ENCODE measurements at places on chromosomes 1 and 21.

DNA sequence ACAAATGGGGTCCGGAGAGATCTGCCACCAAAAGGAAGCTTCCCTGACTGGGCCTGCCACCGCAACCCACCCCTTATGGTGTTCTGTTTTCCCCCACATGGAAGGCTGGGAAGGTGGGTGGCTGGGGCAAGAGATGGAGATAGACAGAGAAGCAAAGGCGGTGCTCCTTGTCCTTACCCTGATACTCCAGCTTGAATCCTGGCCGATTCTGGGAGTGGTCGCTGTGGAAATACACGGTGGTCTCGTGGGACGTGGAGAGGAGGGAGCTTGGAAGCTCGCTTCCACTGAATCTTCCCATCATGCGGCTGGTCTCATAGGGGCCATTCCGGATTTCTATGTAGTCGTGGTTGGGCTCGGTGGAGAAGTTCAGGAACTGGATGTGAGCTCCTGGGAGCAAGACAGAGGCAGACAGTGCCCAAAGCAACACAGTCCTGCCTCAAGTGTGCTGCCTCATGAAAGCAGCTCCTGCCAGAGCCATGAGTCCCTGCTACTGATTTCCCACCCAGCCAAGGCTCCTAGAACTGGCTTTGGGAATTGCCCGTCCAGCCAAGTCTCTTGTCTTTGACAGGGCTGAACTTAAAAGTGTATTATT lies 138.5 kb downstream of the ZSCAN20 start:
- DNase-seq, result no peak

DNA sequence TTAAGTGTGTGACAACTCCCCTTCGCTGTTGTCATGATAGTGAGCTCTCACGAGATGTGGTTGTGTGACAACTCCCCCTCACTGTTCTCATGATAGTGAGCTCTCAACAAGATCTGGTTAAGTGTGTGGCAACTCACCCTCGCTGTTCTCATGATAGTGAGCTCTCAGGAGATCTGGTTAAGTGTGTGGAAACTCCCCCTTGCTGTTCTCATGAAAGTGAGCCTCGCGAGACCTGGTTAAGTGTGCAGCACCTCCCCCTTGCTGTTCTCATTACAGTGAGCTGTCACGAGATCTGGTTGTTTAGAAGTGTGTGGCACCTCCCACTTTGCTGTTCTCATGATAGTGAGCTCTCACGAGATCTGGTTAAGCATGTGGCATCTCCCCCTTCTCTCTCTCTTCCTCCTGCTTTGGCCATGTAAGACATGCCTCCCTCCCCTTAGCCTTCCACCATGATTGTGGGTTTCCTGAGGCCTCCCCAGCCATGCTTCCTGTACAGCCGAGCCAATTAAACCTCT lies 25.1 kb upstream of the LSS start:
- peak; percentile 15 for DNase-seq

- DNase-seq, result no peak
Measured at GRCh38 chr21:44896561-44897286, 23.2 kb upstream of the PTTG1IP start.

DNA sequence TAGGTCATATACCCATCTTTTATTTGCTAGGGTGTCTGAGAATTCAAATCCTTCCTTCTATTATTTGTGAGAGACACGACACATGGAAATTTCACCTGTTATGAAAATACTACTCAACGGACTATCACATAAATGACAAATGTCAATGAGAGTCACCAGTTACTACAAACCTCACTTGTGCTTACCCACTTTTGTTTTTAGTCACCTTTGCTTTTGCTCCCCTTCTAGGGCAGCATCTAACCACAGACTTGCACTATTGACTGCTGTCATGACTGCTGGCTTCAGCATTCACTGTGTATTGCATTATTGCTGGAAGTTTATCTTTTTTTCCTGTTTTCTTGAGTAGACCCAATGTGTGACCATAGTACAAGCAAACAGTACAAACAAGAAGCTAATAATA lies 1048.0 kb downstream of the PLA2G4A start:
- DNase-seq, result no peak

- no peak for DNase-seq
Measured at GRCh38 chr1:86938855-86939254, 24.4 kb downstream of the HS2ST1 start.

DNA sequence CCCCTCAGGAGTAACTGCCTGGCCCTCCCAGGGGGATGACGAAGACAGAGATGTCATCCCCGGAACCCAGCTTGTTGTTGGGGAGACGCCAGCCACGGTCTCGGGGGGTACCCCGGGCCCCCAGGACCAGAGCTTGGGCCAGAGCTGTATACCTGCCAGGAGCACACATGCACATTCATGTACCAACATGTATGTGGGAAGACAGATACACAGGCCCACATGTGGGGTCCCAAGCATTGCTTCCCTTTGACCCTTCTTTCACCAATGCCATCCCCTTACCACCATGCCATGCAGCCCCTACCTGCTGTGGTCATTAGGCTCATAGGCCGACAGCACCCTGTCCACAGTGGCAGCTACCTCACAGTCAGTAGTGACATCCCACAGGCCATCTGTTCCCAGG lies 3.2 kb upstream of the RHOC start:
- DNase-seq, result no peak

GRCh38 chr1:233189526-233189925 lies 106.0 kb downstream of the PCNX2 start:
- DNase-seq, result no peak

DNA sequence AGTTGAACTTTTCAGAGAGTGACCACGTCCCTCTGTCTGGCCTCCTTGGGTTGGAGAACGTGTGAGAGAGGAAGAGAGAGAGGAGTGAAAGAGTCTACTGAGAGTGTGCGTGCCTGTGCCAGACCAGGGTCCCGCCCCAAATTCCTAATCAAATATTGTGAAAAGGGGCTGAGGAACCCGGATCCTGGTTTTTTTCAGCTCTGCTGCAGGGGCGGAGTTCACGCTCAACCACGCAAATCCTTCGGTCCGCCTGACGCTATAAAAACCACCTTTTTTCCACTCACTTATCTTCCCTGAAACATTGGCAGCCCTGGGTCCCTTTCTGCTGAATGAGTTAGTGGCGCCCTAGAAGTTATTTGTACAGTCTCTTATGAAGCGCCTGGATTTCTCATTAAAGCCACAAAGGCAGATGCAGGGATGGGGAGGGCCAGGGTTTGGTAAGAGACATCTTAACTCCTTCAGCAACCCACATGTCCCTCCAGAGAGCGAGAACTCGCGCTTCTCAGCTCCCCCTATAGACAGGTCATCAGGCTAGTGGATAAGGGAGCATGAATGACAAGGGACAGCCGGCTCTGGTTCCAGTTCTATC lies at the start of gene FMOD:
Gene FMOD, minus strand, starts transcription at position 86 of the 589 bp plus-strand sequence. CDS start 2,852 bp downstream, outside the sequence.
- DNase-seq, result no peak

DNA sequence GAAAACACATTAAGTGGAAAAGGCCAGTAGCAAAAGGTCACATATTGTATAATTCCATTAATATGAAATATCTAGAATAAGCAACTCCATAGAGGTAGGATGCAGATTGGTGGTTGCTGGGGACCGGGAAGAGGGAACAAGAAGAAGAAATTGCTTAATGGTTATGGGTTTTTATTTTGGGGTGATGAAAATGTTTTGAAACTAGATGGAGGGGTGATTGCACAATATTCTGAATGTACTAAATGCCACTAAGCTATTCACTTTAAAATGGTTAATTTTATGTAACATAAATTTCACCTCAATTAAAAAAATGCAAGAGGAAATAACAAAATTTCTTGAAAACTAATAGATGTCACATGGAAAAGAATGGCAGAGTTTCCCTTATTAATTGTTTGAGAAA lies 6.7 kb downstream of the KIAA0040 start:
- no peak for DNase-seq

DNA sequence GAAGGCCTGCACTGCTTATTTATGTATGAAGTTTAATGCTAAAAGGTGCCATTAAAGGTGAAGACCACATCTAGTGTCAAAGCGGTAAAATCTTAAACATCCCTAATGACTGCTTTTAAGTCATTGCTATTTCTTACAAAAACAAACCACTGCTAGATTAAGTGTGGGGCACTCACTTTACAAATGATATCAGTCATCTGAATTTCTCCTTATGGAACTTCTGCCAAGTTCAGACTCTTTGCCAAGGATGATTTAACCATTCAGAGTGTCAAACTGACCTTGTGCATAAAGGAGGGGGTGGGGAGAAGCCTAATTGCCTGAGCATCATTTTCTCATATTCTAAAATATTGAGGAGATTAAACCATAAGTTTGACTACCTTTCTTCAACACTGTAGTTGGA lies 271.5 kb downstream of the TGFB2 start:
- DNase-seq, result no peak

GRCh38 chr1:221868593-221869303 lies 126.9 kb upstream of the DUSP10 start:
- no peak for DNase-seq

DNA sequence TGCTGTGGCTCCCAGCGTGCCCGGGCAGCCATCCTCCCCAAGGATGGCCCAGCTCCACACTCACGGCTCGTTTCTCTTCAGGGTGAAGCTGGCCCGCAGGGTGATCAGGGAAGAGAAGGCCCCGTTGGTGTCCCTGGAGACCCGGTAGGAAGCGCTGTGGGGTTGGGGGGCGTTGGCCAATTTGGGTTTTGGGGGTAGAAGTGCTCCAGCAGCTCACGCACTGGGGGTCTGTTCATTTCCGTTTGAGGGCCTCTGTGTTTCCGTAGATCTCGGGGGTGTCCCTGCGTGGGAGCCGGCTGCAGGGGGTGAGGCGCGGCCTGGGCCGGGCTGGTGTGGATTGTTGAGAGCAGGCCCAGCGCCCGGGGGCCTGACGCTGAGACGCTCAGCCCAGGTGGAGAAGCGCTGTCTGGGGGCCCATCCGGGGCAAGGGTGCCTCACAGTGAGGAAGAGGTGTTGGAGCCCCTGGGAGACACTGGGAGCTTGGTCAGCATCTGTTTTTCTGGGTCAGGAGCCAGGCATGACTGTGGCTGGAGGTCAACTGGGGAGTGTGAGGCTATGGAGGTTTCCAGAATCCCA lies 12.6 kb downstream of the COL6A1 start:
- no peak for DNase-seq

GRCh38 chr1:18960821-18961220 lies 4.3 kb upstream of the IFFO2 start:
- no peak for DNase-seq

GRCh38 chr21:36385233-36386030 lies at the start of gene CHAF1B:
Gene CHAF1B (plus strand): TSS chr21:36385392. CDS start chr21:36386137, 745 bp downstream.
- DNase-seq, result peak; percentile 79

DNA sequence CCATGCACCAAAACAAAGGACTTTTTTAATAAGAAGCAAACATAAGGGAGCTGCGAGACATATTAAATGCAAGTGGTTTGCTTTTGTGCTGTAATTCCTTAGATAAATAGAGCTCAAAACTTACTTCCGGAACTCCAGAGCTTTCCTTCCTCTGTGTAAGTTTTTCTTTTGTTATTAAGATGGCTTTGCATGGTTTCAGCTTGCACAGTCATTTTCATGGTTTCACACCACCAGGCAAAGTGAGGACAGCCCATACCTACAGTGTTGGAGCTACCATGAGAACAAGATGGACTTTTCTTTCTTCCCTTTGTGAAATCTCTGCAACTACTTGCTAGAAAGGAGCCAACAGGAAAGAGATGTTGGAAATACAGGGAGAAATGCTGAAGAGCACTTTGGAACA lies 368.0 kb downstream of the SETD4 start:
- DNase-seq, result no peak

DNA sequence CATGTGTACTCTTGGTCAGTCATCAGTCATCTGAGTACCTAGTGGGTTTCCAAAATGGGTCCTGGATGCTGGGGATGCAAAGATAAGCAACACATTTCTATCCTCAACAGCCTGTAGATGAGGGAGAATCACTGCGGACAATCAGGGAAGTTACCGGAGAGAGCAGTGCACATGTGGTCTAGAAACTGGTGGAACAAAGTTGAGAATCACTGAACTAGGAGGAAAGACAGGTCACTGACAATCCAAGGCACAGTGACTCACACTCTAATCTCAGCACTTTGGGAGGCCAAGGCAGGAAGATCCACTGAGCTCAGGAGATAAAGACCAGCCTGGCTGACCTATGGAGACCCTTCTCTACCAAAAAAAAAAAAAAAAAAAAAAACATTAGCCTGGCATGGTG lies 31.4 kb upstream of the LGALS8 start:
- DNase-seq, result no peak
